ENCODE measurements at places on chromosomes 5 and 9.
A peak's percentile ranks its signal among the peaks of the same experiment; 100 is the strongest.

DNA sequence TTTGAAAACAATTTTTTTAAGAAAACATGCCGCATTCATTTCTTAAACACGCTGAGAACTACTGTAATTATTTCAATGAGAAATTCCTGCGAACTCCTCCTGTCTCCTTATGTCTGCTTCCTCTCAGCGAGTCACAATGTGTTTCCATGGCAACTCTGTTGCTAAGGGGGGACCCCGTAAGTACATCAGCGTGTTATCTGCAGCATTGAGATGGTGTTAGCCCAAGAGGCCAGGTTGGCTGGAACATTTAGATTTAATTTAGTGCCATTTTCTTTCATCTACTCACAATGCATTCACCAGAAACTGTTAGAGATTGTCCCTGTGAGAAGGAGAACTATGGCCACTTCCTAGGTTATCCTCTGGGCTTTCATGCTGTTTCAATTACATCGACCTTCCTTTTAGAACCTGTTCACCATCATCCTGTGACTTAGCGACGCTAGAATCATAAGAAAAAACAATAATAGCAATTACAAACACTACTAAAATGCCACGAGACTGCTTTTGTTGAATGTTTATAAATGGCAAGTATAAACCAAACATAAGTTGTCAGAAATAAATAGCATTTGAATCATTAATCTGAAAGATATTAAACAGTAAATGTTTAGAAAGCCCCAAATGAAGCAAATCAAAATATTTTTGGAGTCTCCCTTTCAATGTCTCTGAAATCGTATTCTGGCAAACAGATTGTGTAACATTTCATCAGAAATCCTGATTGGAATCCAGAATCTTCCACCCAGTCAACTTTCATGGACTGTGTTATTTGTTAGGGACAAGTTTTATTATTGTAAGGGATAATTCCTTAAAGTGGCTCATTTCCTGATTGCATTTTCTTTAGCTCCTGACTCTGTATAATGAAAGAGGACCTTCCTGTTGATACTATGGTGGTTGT lies 39.7 kb upstream of the SHC3 start:
- DNase-seq: no peak

GRCh38 chr9:101629636-101630035 lies 34.9 kb upstream of the PPP3R2 start:
- no peak for DNase-seq

GRCh38 chr9:134319306-134320125 lies 6.7 kb upstream of the RXRA start:
- no peak for DNase-seq

DNA sequence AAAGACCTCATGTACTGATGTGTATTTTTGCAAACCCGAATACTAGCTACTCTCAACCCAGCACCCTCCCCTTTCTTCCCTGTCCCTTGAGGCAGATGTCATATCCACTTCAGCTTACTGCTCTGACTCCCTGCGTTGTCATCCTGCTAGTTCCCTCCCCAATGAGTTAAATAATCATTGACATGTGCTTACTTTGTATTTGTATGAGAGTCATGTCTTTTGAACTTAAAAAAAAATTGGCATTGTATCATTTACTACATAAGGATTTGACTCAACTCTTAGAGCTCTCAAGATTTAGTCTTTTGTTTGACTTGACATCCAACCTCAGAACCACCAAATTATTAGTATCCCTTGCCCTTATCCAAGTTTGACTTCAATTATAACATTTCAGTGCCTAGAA lies 219.7 kb upstream of the TUT7 start:
- peak; percentile 17 for DNase-seq

GRCh38 chr5:139752506-139753473 lies 42.8 kb upstream of the PSD2 start:
- DNase-seq: peak; percentile 75

- peak; percentile 68 for DNase-seq
Measured at GRCh38 chr5:151770383-151771258, 1.1 kb upstream of the G3BP1 start.

DNA sequence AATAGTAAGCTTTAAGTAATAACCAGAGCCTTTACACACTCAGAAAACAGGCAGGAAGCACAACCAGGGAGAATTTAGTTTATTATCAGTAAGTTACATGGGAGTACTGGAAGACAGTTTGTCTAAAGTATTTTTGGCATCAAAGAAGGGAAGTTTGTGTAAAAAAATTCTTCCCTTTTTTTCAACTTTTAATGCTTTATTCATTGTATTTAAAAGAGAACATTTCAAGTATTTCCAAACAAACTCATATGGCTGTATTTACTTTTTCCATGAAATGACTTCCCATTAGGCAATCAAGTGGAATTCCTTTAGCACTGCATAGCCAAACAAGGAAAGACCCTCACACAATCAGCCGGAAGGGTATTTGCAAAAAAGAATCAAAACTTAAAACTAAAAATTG lies 26.7 kb downstream of the RNF145 start:
- DNase-seq: no peak

- DNase-seq: peak; percentile 14
Measured at GRCh38 chr9:77575785-77576184, 72.3 kb downstream of the GNA14 start.

- DNase-seq: no peak
Measured at GRCh38 chr5:147752033-147752432, 30.5 kb downstream of the JAKMIP2 start.

- no peak for DNase-seq
Measured at GRCh38 chr5:1908931-1909330, 26.2 kb upstream of the IRX4 start.

GRCh38 chr9:129881547-129882324 lies 46.5 kb downstream of the USP20 start:
- DNase-seq: no peak

DNA sequence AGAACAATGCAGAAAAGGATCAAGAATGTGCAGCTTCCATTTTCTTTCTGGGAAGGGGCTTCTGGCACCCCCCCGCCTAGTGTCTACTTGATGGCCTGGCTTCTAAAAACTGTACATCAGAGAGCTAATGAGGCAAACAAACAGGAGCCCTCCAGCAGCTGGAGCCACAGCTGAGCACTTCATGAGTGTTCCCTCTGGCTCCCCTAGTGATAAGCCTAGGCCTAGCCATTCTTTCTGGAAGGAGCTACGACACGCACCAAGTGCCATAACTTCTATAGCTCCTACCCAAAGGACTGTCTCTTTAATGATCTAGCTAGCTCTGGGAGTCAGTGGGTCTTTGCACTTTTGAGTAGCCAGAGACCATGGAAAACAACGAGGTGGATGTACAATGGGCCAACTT lies 66.1 kb downstream of the DNAH5 start:
- no peak for DNase-seq

- peak; percentile 17 for DNase-seq
Measured at GRCh38 chr5:140840978-140841962, at the start of gene PCDHA8. TSS of gene PCDHA8 (plus strand) at chr5:140841187. CDS start at chr5:140841322, 135 bp downstream.

GRCh38 chr9:4180907-4181605 lies 118.8 kb downstream of the GLIS3 start:
- peak; percentile 34 for DNase-seq

GRCh38 chr9:7137040-7137439 lies 379.3 kb downstream of the KDM4C start:
- DNase-seq: no peak

GRCh38 chr5:134547579-134547978 lies 22.1 kb downstream of the JADE2 start:
- no peak for DNase-seq

DNA sequence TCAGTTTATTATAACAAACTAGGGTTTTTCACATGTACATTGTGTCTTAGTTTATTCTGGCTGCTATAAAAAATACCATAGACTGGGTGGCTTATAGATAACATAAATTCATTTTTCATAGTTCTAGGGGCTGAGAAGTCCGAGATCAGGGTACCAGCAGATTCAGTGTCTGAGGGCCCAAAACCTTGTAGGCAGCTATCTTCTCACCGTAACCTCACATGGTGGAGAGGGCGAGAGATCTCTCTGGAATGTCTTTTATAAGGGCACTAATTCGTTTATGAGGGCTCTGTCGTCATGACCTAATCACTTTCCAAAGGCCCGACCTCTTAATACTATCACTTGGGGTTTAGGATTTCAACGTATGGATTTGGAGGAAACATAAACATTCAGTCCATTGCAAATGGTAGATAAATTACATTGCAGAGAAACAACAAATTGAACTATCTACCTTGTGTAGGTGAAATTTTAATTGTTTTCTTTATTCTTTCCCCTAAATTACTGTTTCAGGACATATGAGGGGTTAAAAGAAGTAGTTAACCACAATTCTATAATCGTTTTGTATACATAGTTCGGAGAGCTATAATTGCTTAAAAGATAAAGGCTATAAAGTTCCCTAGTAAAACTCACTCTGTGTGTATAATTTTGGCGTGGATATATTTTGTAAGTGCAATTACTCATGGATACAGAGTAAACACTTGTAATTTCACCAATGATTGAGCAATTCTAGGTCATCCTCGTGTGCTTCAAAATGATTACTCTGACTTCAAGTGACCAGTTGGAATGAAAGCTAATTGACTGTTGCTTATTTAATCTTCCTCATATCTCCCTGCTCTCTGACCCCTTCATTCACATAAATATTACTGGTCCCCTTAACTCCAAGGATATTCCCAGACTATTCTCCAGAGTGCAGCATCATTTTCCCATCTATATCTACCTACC lies 247.5 kb upstream of the TMEM161B start:
- DNase-seq: no peak

GRCh38 chr9:12916042-12916441 lies 141.2 kb downstream of the LURAP1L start:
- DNase-seq: peak; percentile 68

DNA sequence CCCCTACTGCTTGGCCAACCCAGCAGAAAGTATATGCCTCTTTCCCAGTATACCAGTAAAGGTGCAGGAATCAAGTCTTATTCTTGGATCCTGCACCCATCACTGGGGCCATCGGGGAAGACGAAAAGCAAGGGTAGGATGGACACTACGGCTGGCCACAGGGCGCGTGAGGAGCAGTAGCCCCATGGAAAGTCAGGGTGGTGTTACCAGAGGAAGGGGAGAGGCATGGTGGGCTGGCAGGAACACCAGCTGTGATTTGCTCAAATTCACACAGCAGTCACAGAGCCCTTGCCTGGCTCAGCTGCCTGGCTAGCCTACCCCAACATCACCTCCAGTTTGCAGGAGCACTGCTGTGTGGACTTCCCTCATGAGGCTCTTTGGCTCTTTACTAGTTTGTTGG lies 34.5 kb upstream of the SAP30L start:
- no peak for DNase-seq

DNA sequence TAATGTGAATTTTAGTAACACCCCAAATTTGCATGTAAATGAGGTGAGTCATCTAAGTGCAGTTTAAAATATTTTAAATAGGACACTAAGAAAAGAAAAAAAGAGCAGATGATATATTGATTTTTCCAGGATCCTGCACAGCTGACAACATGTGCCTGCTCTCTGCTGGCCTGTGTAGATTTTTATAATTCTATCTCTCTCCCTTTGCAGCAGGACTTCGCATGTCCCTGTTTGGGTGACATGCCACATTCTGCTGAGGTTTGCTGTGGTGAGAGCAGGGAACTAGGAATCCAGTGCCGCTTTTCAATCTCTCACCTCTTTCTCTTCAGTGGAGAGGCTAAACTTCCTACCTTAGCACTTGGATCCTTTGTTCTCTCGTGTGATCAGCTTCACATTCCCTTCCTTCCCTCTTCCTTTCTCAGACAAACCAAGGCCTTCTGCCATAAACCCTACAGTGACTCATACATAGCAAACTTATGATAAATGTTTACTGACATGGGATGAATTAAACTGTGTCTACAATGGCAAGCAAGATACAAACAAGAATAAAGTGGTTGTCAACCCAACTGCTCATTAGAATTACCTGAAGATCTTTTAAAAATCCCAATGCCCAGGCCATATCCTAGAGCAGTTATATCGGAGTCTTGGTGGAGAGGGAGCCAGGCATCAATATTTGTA lies 198.8 kb upstream of the EFNA5 start:
- peak; percentile 82 for DNase-seq

GRCh38 chr9:131722255-131722654 lies 17.6 kb downstream of the RAPGEF1 start:
- DNase-seq: no peak

DNA sequence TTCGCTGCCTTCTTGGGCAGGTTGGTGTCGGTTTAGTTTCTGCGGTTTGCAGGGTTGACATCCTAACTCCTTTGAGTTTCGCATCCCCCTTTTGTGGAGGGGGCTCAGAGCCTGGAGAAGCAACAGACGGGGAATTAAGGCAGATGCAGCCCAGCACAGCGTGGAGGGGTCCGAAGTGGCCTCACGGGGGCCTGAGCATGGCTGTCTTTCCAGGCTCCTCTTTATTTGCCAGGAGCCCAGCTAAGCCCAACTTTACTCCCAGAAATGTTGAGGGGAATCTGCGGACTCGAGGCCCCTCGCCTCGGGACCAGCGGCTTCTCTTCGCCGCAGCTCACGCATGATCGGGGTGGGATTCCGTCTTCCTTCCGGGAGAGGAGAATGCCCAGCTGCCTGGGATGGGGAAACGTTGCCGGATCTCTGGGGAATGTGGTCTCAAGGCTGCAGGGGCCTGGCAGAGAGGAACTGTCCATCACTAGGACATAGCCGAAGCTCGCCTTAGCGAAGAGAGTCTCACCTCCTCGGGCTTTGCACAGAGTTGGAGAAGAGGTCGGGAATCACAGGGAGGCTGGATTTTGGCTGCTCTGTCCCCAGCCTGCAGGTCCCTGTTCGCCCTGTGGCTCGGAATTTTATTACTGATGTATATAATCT lies 1.3 kb downstream of the RAI14 start:
- DNase-seq: peak; percentile 49

- DNase-seq: no peak
Measured at GRCh38 chr9:113584428-113585084, 121.0 kb downstream of the RGS3 start.

- peak; percentile 31 for DNase-seq
Measured at GRCh38 chr5:145925803-145926202, 10.6 kb upstream of the SH3RF2 start.

- no peak for DNase-seq
Measured at GRCh38 chr5:36242534-36243485, 1.1 kb upstream of the NADK2 start.

- peak; percentile 63 for DNase-seq
Measured at GRCh38 chr5:134975843-134976242, 8.1 kb downstream of the CATSPER3 start.

DNA sequence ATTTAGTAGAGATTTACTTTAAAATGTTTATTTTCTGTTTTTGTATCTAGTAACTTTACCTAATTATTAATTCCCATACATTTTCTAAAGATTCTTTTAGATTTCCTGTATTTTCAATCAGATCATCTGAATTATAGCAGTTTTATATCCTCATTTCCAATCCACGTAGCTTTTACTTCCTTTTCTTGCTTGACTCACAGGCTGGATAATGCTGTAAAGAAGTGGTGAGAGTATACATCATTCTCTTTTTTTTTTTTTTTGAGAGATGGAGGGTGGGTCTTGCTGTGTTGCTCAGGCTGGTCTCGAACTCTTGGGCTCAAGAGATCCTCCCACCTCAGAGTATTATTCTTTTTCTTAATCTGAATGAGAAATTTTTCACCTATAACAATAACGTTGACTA lies 11.2 kb upstream of the SETX start:
- no peak for DNase-seq
